Stromal cell of bone marrow (primary cell): ENCODE measurements at places on chromosomes 11 and 22.

DNA sequence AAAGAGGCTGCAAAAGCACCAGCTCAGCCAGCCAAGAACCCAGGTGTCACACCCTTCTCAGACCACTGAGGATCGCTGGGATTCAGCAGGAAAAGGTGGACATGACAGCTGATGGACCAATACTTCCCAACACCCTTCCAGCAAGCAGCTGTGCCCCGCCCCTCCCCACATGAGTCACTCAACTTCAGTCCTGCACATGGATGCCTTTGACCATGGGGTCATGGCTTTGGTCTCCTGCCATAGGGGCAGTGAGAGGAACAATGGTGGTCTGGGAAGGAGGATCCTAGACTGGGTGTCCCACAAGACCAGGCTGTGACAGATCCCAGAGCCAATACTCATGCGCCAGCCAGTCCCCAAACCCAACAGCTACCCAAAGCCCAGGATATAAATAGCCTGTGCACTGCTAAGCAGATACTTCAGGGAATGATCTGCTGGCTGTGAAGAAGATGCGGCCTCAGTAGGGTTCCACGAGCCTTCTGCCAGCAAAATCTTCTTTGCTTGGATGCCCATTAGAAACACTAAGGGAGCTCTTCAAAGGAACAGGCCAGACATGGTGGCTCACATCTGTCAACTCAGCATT, 5.5 kb upstream of the RGL4 start:
- DNase-seq, result peak; percentile 9

DNA sequence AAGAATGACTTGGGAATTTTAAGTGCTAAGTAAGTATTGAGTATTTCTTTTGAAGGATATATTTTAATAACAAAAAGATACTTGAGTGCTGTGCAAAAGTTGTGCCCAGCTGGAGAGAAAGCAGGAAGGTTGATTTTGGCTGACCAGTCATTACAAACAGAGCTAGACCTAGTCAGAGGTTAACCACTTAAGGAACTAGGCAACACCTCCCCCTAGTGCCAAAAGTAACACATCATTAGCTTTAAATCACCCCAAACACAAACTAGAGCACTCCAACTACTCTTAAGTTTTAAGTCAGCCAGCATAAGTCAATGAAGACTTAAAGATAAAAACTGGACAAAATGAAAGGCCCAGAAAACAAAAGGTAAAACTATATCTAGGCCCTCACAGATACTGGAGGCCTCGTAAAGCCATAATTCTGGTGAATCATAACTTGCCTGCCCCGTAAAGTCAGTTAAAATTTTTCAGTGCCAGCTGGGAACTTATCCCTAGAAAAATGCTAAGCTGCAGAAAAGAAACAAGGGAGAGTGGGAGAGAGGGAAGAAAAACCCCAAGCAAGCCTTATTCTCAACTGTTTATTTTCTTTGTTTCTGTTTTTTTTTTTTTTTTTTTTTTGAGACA, 4.6 kb downstream of the TMEM9B start:
- peak; percentile 82 for DNase-seq

GRCh38 chr11:36702330-36703054, 104.5 kb upstream of the RAG2 start:
- DNase-seq, result peak; percentile 46

DNA sequence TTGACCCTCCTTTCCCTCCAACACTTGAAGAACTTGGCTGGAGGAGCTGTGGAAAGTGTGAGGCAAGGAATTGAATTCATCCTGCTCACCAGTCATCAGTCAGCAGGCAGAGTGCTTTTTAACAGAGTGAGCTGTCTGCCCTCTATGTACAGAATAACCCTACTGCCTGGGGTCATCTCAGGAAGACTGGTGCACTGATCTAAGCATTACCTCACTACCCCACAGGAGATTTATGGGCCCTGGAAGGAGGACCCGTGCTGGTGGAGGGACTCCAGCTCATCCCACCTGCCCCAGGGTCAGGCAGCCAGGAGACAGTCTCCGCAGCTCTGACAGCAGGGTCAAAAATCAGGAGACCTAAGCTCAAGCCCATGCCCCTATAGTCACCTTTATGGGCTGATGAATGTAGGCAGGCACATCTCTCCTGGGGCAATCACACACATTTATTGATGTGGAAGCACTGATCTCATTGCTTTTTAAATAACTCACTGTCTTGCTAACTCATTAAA, 270.8 kb upstream of the SESN3 start:
- no peak for DNase-seq

- no peak for DNase-seq
These were observed 53.1 kb downstream of the WNT7B start for GRCh38 chr22:45923835-45924234.

DNA sequence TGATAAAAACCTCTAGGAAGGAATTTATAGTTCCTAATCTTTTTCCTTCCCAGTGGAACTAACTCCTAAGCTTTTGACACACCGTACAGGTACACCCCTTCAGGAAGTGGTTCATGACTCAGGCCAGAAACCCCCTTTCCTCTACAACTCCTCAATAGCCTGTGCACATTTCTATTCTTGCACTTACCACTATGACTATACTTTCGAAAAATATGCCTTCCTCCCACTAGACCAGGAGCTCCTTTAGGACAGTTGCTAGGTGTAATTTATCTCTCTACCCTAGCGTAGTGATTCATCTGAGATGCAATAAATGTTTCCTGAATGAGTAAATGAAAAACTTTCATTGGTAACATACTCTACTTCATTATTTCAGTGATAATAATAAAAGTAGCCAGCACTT, 14.5 kb downstream of the MAP6 start:
- DNase-seq, result no peak

GRCh38 chr11:107733518-107733917, 21.7 kb upstream of the SLN start:
- no peak for DNase-seq

GRCh38 chr11:10107497-10107896, 186.5 kb downstream of the SBF2 start:
- no peak for DNase-seq

DNA sequence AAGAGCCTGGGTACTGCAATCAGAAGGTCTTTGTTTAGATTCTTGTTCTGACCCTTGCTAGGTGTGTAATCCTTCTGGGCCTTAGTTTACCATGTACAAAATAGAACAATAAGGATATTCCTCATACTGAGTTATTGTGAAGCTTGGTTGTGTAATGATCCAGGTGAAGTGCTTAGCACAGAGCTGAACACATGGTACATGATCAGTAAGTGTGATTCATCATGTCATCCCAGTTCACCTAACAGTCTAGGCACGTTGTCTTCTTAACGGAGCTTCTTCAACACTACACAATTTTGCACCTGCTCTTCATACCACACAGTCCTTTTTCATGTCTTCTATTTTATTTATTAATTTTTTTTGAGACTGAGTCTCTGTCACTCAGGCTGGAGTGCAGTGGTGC, 234.3 kb upstream of the TENM4 start:
- DNase-seq, result no peak

DNA sequence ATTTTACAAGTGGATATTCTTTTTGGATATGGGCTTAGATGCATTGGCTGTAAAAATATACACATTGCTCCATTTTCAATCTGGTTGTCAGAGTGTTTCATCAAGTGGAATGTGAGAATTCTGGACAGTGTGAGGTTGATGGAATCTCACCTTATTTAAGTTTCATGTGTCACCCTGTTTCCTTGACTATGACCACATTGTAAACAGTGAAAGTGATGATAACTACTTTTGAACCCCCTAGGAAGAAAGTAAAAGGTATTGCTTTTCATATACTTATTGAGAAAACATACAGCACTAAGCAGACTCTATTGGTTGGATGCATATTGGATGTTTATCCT, 490.5 kb upstream of the RAG2 start:
- no peak for DNase-seq

DNA sequence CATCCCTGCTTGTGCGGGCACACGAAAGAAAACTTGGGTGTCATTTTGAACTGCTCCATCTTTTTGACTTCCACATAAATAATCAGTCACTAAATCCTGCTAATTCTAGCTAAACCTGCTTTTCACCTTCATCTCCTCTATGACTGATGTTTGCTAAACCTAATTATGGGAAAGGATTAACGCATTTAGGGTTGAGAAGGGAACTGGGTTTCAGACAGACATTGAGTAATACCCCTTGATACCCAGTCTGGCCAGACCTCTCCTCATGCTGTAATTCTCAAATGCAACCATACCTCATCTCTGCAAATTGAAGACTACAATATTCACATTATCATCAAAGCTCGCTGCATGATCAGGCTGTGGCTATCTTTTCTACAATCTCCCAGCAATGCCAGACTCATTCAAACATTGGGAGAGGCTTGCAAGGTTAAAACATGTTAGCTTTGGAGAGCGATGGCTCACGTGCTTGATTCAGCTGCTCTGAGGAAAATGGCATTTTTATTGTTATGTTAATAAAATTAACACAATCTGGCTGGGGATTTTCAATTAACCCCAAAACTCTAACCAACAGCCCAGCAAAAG, 2.4 kb downstream of the HPS4 start:
- DNase-seq, result no peak

GRCh38 chr11:55793321-55793720, 2.0 kb upstream of the OR5D14 start:
- DNase-seq, result no peak

DNA sequence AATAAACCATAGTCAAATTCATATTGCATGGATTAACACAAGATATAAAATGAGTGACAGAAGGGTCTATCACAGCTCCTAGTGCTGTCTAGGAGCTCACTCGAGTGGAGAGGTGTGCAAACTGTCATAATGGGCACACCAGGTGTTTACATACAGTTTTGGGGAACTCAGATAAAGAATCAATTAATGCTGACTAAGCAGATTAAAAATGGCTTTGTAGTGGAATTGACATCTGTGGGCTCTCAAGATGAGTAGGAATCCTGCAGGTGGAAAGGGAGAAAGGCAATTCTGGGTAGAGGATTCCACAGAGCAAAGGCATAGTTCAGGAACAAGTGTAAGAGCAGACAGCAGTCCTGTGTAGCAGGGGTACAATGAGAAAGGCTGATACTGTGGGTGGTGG, 496.2 kb upstream of the CCDC90B start:
- no peak for DNase-seq

DNA sequence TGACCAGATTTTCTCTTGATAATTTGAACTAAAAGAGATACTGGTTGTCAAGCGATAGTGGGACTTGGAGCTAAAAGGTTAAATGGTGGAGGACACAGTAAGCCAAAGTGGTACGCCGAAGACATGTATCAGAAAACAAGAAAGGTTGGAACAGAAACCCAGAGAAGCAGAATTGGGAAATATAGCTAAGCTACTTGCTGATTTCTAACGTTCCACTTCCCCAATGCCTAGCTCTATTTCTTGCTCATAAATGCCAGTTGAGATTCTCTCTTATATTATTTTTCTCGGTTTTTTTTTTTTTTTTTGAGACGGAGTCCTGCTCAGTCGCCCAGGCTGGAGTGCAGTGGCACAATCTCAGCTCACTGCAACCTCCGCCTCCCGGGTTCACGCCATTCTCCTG, 12.7 kb downstream of the TMEM41B start:
- no peak for DNase-seq
